ENCODE measurements at places on chromosomes 4 and X.

GRCh38 chrX:1833656-1834360 is 218.9 kb downstream of the ASMT start:
- no peak for DNase-seq

DNA sequence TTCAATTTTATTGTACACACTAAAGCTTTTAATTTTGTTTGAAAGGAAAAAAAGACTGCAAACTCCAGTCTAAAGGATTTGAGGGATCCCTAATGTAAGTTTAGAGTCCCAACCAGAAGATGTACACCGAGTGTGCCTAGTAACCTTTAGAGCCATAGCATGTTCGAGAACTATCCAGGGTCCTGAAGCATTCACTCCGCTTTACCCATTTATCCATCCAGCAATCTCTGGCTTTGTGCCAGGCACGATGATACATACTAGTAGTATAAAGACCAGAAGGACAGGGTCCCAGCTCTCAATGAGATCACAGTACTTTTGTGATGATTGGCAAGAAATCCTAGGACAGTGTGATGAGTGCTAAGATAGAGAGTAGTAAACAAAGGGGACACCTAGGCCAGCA is 168.7 kb downstream of the STK32B start:
- DNase-seq = no peak

DNA sequence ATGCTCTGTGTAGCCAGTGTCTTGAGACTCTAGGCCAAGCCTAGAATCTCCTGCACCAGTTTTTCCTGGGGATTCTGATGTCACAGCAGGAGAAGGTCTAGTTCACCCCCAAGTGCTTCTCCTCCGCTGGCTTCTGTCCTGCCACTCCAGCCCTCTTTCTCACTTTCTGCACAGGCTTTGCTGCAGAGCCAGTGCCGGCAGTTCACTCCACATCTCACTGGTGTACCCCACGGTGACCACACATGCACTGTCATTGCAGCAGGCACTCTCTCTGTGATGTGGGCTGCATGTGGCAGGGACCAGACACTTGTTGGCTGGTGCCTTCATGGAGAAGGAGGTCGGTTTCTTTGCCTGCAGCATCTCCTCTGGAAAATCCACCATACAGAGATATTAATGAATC is 643.8 kb upstream of the GALNTL6 start:
- no peak for DNase-seq

- no peak for DNase-seq
Observed at GRCh38 chr4:97215409-97215941, 927.8 kb downstream of the STPG2 start.

GRCh38 chr4:99301376-99302164 is 10.8 kb upstream of the ADH1A start:
- no peak for DNase-seq

DNA sequence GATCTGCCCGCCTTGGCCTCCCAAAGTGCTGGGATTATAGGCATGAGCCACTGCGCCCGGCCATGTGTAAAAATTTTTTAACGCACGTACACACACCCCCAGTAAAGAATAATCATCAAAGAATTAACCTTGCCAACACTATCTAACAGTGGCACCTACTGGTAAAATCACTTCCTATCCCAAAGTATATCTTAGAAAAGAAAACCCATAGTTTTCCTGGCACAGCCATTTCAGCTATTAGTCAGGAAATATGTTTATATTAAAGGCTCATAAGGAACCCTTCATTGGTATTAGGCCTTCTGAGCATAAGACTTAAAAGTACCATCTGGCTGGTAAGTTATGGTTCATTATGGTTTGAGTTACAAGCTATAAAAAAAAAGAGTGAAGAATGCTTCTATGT is 14.1 kb downstream of the S100G start:
- DNase-seq = no peak

DNA sequence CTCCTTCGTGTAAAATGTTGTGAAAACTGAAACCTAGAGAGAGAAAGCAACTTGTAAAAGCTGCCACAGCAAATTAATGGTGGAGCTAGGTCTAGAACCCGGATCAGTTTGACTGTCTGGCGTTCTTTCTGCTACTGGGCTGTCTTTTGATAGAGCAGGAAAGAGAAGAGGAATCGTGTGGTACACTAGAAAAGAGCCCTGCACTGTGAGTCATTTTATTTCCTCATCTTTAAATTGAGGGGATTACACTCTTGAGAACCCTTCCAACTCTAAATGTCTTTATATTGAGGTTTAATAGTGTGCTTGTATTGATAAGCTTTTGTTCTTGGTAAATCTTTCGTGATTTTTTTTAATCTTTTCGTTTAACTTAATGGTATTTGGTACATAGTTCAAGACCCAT is 4.3 kb downstream of the WDR44 start:
- DNase-seq = no peak

GRCh38 chr4:77021614-77022089 is 54.1 kb downstream of the CCNI start:
- no peak for DNase-seq

DNA sequence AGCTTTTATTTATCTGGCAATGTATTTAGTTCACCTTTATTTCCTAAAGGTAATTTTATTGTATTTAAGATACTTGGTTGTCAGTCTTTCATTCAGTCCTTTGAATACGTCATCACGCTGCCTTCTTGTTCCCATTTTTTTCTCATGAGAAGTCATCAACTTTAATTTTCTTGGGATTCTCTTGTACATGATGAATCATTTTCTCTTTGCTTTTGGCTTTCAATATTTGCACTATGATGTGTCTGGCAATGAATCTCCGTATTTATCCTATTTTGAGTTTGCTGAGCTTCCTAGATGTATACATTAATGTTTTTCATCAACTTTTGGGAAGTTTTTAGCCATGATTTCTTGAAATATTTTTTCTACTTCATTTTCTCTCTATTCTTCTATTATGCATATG is 28.4 kb downstream of the CLDN2 start:
- DNase-seq = no peak

DNA sequence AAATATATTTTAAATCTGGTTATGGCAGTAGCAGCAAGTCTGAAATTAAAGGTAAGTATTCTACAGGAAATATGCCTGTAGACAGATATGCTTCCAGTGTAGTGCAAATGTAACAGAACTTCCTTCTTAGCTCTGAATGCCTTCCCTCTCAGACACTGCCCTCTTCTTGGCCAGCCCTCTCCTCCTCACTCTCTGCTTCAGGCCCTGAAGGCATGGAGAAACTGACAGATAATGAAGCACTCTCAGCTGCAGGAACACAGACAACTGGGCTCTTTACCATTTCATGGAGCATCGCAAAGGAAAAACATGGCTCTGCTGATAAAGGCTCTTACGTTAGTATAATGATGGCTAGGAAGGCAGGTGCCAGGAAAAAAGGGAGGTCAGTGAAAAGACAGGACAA is 431.5 kb upstream of the RASGEF1B start:
- DNase-seq = no peak

GRCh38 chr4:92100975-92101374 is 202.8 kb upstream of the GRID2 start:
- DNase-seq = no peak

DNA sequence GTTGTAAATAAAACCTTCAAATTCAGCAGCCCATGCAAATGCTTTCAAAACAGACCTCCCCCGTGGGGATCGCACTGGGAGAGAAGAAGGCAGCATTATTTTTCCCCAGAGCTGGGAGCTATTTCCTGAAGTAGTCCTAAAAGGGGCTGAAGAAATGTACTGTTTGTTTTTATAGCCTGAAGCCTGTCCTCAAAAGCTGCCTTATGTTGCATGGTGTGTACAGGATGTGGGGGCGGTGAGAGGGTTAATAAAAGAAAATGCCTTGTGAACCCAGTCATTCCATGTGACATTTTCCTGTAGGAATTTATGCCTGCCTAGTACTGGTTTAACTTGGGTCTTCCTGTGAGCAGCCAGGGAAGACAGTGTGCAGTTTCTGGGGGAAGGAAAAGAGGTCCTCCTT is 144.1 kb downstream of the SOWAHB start:
- no peak for DNase-seq

- DNase-seq = no peak
Observed at GRCh38 chrX:48059296-48059639, 12.2 kb downstream of the ZNF630 start.

Measured in CD4-positive, alpha-beta T cell treated with Interleukin-6 at 100 ng/mL for 8 hours (primary cell).